ENCODE measurements at places on chromosomes 4 and X.

DNA sequence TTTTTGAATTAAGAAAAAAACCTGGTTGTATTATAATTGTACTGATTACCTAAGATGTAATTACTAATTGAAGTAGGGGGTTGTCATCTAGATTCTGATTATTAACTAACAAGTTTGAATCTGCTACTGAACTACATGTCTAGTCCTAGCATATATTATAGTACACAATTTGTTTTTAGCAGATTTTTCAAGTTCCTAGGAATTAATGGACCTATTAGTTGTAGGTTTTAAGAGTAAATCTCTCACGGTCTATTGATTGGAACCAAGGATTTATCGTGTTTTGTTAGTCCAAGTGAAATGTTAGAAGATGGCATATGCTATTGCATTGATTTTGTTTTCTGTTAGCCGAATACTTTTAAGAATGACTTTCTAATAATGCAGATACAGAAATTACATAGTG, 20.8 kb downstream of the PTPN13 start:
- no peak for DNase-seq

DNA sequence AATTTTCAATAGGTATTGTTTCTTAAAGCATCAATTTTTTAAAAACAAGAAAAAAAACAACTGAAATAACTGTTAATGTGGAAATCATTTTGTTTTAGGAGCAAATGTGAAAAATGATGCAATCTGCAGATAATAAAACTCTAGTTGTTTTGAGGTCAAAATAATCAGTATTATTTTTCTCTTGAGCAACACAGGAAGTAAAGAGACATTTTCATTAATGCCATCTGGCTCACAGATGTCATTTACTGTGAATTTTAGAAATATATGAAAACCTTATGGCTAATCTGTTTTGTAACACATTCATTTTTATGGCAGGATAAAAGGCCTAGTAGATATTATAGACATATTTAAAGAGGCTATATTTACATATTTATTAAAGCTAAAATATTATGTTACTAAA, 141.6 kb downstream of the PCDH18 start:
- DNase-seq: no peak

- no peak for DNase-seq
These were observed 887 bp upstream of the IL1RAPL2 start for GRCh38 chrX:104564921-104565703.

DNA sequence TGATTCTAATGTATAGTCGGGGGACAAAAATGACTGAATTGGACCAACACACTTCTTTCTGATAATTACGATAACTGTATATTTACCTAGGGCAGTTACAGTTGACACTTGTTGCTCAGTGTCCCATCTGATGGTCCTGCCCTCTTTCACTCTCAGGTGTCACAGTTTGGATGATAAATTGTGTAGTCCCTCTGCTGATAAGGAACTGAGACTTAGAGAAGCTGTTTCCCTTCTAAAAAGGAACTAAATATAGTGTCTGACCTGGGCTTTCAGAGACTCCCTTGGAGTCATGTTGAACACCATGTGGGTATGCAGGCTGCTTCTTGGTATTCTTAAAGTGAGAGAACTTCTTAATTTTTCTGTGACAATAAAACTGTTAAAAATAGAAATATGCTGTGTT, 23.7 kb upstream of the PNPLA4 start:
- no peak for DNase-seq

All from cerebellar nuclear complex (tissue), 1 donor.